ENCODE measurements at places on chromosomes 7 and 10.

DNA sequence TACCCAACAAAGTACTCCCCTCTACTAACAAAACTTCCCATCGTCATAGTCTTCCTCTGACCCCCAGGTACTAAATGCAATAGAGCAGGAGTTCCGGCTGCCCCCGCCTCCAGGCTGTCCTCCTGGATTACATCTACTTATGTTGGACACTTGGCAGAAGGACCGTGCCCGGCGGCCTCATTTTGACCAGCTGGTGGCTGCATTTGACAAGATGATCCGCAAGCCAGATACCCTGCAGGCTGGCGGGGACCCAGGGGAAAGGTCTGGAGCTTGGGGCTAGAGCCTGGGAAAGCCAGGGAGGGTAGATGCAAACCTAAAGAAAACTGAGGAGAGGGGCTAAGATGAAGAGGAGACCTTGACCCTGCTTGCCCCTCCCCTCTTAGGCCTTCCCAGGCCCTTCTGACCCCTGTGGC is 15.3 kb downstream of the EPHB6 start:
- DNase-seq = no peak

DNA sequence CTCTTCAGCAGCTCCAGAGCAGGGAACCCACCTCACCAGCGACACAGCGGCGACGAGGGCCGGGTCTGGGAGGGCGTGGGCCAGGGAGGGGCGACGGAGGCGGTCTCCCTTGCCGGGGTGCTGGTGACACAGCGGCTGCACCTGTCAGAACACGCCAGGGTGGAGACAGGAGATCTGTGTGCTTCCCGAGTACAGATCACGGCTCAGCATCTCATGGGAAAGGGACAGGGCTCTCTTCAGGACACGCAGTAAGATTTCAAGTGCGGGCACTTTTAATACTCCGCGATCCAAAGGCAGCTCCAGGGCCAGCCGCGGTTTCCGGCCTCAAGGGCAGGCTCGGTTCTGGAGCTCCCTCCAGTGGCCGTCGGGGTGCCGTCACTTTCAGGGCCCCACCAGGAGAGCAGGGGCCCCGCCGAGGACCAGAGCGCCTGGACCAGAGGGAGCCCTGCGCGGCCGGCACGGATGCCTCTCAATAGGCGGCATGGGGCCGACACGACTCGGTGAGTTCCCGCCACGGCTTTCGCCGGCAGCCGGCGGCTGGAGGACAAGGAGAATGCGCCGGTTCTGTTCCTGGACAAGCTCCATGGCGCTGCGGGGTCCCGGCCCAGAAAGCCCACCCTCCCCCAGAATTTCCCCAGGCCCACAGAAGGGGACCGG is 21.4 kb downstream of the GPR146 start:
- DNase-seq = peak; percentile 80

- DNase-seq = no peak
These were observed 1.3 kb downstream of the AMPH start for GRCh38 chr7:38629651-38630510.

DNA sequence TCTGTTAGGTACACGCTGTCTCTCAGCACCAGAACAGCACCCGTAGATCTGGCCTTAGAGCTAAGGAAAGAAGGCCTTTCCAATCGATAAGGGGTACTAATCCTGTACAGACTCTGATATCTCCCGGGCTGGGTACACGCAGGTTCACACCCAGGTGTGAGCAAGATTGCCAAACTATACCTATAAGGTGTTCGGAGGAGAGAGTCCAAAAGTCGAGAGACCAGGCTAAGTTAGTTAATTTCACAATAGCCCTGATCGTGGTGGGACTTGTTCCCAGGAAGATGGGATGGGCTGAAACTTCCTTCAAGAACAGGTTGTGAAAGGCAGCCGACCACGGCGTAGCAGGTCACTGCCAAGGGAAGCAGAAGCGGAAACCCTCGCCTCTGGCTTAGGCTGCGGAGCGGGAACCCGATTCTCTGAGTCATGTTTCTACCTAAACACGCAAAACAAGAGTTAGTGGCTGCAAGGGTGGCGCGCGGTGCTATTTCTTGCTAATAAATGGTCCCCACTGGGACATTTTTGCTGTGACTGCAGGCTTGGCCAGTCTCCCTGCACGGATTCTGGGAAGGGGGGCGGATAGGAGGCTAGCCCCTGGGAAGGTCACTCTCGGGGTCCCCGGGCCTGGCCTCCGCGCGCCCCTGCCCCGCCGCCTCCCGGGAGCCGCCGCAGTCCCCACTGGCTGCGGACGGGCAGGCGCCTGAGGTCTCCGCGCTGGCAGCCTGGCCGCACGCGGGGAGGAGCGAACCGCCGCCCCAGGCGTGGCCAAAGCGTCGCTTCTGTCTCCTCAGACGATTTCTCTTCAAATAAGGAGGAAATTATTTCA is 75.4 kb upstream of the PDSS1 start:
- DNase-seq = no peak

DNA sequence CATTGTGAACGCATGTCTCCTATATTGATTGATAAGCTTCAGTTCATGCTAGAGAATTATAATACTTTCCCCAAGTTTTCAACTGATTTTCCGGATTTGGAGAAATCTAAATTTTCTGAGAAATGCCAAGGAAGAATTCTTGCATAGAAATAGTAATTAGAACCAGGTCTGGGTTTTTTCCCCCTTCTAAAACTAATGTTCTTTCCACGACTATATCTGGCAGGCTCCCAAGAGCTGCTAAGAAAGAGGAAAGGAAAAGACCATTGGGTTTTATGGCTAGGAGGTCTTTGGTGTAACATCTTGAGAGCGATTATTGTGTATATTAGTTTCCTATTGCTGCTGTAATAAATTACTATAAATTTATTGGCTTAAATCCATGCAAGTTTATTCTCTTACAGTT is 71.8 kb upstream of the CACNB2 start:
- DNase-seq = no peak

DNA sequence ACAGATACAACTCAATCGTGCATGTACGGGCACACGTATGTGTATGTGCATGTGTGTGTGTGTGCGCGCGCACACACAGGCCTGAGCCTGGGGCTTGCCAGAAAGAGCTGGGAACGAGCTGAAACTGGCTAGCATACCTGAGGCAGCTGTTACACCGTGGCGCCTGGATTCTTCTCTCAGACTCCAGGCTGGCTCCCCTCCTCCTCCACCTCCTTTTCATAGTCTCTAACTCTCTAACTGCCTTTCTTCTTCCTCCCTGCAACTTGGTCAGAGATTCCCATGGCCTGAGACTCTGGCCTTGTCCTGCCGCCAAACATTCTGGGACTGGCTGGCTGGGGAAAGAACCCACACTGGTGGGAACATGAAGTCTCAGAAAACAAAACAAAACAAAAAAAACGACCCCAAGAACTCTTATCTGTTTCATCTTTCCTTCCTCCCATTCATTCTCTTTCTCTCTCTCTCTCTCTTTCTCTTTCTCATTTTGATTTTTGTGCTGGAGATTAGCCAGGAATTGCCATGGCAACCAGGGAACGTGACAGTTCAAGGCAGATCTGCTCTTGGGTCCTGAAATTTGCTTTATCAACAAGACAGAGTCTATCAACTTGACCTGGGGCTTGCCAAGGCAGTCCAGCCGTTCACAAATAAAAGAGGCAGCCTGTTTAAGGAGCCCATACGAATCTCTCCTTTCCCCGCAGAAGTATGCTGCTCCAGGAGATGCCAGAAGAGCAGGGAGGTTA is 76.8 kb upstream of the SEM1 start:
- no peak for DNase-seq

GRCh38 chr7:100604976-100605911 is 3.1 kb downstream of the PCOLCE start:
- DNase-seq = no peak

DNA sequence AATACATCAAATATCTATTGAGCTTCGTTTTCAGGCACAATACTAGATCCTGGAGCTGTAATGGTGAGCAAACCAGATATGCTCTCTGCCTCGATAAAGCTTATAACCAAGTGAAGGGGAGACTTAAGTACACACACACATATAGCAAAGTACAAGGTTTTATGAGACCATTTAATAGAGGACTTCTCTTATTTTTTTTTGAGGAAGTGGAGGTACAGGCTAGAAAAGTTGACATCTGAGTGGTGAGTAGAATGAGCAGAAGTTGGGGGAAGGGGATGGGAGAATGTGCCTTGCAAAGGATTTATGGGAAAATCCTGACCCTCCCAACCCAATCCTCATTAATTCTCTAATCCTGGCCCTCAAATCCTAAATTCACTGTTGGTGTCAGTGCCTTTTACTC is 7.7 kb downstream of the CCDC136 start:
- no peak for DNase-seq

DNA sequence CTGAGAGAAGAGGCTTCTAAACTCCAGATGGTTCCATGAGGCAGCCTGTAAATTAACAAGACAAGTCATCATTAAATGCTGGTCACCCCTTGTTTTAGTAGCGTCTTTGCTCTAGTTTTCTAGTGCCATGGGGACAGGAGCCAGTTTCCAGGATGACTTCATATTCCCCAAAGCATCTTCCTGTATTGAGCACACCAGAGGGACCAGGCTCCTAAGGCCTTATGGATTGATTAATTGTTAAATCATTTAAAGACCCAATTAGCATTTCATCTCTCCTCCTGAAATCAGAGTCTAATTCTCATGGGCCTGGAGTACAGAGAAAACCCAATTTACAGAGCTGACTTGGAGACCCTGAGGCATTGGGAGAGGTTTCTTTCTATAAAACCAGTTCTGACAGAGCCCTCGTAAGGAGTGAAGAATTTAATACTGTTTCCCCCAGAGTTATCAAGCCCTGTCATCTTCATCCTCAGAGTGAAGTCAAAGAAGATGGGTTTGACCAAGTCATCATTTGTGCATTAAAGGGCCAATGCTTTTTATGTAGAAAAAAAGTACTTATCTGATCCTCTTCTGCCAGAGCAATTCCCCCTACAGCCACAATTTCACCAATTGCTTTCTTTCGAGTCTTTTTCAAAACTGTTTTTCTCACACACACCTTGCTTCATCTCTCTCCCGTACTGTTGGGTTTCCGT is 678.7 kb downstream of the SDK1 start:
- no peak for DNase-seq

DNA sequence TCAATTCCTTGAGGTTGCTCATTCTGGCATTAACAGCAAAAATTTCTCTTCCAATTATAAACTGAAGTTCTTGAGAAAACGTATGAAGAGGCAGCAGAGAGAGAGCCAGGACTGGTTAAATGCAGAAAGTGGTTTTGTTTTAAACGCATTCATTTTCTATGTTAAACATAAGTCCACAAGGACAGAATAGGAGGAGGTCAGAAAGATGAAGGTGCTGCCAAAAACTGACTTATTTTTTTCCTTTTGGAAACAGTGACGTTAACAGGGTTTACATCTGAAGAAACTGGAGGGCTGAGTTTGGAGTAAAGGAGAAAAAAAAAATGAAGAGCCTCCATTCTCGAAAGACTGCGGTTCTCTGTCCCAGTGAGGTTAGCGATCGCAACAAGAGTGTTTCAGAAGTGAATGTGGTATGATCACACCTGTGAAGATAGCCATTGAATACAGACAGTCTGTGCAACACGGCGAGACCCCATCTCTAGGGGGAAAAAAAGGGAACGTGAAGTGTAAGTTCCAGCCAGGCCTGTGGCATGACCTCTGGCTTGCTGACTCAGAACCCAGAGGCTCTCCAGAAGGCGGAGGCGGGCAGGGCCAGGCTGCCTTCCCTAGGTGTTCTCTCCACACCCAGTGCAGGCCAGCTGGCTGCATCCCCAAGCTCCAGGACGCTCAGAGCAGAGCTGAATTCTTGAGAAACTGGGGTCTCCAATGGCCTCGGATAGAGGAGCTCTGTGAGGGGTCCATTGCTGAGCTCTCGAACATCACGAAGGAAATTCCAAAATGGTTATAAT is 84.0 kb downstream of the CHST15 start:
- DNase-seq = no peak

DNA sequence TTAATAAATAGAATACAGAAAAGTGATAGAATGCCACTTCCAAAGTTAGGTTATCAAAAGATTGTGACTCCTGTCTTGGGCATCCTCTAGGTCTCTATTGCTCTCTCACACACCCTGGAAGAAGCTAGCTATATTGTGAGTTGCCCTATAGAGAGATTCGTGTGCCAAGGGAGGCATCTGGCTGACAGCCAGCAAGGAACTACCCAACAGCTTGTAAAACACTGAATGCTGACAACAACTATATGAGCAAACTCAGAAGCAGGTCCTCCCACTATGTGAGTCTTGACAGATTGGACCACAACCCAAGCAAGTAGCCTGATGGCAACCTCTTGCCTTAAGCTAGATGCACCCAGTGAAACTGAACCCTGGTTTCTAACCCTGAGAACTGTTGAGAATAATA is 55.7 kb upstream of the CDK14 start:
- DNase-seq = no peak

DNA sequence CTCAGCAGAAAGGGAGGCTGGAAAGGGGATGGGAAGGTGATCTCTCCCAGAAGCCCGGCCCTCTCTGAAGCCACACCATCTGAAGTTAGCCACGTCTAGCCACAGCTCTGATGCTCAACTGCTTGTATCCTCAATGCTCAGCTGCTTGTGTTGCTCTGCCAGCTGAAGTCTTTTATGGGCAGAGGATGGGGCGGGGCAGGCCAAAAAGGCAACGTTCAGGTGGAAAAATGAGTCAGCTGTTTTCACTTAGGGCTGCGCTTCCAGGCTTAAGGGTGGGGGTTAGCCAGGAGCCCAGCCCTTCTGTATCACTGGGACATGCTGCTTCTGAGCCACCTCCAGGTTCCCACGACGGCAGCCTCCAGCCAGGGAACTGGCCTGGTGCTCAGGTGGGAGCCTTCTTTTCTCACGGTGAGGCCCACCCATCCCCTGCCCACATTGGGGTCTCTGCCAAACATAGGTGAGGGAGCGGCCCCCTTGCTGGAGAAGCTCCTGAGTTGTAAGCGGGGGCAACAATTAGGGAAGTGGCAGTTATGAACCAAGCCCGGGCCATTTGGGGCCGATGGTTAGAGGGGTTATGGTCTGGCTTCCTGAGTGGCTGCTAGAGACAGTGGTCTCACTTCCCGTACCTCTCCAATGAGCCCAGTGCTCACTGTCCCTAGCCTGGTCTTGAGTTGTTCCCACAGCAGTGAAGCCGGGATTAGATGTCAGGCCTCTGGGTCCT is 44.9 kb upstream of the CNPY1 start:
- DNase-seq = no peak

DNA sequence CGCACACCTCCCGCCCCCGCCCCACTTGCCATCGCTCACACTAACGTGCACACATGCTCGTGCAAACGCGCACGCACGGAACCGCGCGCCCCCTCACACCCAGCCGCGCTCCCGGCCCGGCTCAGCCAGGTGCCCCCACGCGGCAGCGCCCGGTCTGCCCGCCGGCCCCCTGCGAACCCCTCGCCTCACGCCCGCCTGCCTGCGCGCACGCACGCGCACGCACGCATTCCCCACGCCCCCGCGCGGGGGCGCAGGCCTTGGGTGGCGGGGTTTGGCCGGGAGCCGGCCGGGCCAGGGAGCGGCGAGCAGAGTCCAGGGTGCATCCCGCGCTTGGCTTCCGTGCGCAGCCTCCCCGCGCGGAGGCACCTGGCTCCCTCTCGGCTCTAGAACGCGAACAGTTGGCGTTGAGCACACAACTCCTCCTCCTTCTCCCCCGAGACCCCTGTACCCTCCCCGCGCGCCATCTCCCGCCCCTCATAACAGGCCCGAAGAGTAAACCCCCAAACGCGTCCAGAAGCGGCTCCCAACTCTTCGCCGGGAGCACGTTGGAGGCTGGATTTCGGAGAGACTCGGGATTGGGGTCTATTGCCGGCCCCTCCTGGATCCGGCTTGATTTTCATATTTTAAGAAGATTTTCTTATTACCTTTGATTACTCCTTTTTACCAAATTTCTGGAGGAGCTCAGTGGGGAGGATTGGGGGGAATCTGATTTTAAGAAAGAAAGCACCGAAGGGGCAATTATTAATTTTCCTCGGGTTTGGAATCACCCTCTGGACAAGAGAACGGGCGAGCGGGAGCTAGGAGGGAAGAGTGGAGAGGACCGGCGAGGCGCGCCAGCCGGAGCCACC is 527 bp upstream of the SORCS3 start:
- no peak for DNase-seq

GRCh38 chr10:70920519-70920918 is 32.2 kb upstream of the PCBD1 start:
- no peak for DNase-seq

Measured in activated CD4-positive, CD25-positive, alpha-beta regulatory T cell (primary cell).